Activated CD8-positive, alpha-beta memory T cell treated with anti-CD3 and anti-CD28 coated beads, Interleukin-2, amount 50 U/mL, for 4 hours (primary cell): ENCODE measurements at places on chromosomes 4 and X.

DNA sequence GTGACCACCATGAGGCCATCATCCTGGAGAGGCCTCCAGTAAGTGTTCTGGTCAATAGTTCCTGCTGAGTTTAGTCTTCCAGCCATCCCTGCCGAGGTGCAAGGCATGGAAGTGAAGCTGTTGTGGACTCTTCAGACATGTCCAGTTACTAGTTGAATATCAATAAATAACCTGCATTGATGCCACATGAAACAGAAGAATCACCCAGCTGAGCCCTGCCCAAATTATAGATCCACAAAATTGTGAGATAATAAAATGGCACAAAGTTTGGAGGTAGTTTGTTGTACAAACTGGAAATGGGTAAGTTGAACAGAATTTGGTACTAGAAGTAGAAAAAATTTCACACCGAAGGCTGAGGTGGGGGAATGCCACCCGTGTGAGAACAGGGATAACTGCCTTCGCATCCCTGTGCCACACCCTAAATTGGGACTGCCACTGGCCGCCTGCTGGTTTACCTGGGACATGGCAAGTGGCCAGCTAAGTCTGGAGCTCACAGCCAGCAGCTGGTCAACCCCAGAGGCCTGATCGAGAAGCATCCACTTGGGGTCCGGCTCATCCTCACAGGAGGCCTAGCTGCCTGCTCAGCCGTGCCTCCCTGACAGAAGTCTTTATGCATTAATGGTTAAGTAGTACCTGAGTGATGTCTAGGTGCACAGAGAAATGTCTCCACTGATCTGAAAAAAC is 184.5 kb downstream of the SPRY1 start:
- DNase-seq: no peak

DNA sequence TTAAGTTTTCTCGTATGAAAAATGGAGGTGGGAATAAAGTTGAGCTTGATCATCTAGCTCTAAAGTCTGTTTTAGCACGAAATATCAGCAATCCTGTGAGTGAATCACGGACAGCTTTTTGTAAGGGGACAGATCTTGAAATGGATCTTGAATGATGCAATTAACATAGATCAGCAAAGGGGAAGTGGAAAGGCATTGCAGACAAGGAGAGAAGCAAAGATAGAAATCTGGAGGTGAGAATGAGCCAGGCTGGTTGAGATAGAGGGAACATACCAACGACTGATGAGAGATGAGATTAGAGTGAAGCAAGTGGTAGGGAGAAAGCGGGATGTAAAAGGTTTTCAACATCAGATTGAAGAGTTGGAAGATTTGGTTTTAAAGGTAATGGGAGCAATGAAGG is 4.6 kb upstream of the DGKK start:
- no peak for DNase-seq

DNA sequence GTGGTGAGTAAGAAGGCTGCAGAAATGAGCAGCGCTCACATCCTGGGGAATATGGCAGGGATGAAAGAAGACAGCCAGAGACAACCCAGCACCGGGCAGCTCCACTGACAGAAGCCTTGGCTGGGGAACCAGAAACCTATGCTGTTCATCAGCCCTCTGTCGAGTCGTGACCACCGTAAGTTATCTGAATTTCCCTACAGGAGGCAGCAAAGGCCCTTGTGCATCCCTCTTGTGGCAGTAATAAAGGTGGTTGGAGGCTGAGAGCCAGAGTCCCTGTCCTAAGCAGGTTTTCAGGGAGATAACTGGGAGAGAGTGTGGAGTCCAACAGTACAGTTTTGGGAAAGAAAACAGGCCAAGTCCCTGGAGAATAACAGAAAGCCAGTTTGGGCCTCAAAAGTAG is 194.0 kb upstream of the BOD1L1 start:
- DNase-seq: no peak

GRCh38 chr4:84847978-84848377 is 118.5 kb downstream of the WDFY3 start:
- no peak for DNase-seq

GRCh38 chr4:40710484-40711254 is 39.1 kb upstream of the NSUN7 start:
- no peak for DNase-seq

DNA sequence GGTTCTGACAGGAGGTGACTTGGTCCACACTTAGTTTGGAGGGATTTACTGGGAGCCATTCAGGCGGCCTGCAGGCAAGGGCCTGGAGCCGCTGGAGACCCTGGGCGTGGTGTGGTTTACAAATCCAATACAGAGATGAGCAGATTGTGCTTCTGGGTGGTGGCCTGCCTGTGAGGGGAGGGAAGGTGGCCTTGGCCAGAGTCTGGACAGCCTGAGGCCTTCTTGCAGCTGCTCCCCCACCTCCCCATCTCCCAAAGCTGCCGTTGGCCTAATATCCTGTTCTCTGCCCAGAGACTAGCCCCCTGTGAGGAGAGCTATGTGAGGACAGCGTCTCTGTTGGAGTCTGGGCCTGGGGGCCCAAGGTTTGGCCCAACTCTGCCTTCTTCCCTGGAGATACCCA is 163.9 kb upstream of the MAMLD1 start:
- no peak for DNase-seq

- no peak for DNase-seq
These were observed 23.2 kb upstream of the HOPX start for GRCh38 chr4:56704089-56704871.

DNA sequence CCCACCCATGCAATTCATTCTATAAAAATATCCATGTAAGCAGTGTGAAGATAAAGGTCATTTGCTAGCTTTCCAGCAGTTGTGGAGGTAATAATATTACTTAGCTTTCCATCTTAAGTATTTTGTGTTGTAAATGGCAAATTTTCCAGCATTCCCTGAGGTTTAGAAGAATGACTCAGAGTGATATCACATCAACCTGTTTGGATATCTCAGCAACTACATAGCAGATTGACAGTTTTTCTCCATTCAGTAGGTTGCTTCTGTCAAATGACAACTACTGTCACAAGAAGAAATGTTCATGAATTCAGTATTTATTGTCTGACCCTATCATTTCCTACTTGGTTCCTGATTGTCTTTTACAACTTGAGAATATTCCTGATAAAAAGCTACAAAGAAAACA is 434.9 kb upstream of the GALNTL6 start:
- DNase-seq: no peak

DNA sequence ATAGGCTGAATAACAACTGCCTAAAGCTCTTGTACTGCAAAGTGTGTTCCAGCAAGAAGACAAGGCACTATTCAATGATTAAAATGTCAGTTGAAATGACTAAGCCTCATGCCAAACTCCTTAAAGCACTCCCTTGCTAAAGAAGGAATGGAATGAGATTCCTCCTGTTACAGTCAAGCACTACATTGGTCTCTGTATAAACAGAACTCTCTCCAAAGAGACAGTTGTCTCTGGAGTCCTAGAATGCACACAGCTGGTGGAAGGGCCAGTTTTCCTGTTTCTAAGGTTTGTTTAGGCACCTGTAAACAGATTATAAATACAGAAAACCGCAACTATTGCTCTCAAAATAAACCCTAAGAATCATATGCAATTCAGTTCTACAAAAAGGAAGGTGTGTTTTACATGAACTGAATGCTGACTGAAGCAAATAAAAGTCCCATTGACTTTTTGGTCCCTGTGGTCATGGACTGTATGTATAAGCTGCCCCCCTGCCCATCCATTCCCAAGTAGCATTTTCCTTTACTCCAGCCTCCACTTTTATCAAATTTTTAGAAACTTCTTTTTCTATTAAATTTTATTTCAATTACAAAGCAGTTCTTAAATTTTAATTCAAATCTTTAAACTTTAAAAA is 47.0 kb downstream of the FAT1 start:
- DNase-seq: no peak

GRCh38 chr4:170750519-170750918 is 660.8 kb upstream of the AADAT start:
- DNase-seq: no peak

GRCh38 chr4:152063621-152064240 is 302.9 kb upstream of the GATB start:
- DNase-seq: peak; percentile 20

DNA sequence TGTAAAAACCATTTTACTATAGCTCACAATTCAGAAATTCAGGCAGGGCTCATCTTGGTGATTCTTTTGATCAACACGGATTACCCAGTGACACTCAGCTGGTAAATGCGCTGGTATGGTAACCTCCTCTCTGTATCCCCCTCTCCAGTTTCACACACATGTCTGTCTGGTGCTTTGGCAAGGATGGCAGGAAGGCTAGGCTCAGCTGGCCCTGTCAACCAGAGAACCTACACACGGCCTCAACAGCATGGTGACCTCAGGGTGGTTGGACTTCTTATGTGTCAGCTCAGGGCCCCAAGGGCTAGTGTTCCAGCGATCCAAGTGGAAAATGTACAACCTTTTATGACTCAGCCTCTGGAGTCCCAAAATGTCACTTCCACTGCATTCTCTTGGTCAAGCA is 55.7 kb upstream of the EOLA2 start:
- DNase-seq: no peak

- no peak for DNase-seq
These were observed 1017.6 kb upstream of the HS3ST1 start for GRCh38 chr4:12446256-12446655.

DNA sequence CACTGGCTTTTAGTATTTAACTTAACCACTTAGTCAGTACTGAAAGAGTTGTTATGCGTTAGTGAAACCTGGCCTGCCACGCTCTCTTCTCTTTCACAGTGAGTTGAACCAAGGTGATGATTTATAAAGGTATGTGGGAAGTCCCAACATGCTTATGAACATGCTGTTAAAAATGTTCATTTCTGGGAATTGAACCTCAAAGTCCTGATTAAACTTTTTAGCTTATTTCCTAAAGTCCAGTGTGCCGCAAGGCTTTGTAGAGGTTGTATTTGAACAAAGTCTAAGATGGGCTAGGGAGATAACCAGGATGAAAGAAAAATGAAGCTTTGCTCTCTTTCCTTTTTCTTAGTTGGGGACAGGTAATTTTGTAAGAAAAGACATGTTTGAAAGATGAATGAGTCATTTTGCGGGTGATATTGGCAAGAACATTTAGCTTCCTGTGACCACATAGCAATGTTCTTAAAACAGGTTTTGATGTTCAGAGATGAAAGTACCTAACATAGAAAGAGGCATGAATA is 270.3 kb downstream of the DTHD1 start:
- DNase-seq: no peak

- DNase-seq: no peak
These were observed 35.7 kb downstream of the AFAP1 start for GRCh38 chr4:7903791-7904516.

GRCh38 chr4:6688879-6689505 is 4.7 kb upstream of the S100P start:
- DNase-seq: peak; percentile 74

DNA sequence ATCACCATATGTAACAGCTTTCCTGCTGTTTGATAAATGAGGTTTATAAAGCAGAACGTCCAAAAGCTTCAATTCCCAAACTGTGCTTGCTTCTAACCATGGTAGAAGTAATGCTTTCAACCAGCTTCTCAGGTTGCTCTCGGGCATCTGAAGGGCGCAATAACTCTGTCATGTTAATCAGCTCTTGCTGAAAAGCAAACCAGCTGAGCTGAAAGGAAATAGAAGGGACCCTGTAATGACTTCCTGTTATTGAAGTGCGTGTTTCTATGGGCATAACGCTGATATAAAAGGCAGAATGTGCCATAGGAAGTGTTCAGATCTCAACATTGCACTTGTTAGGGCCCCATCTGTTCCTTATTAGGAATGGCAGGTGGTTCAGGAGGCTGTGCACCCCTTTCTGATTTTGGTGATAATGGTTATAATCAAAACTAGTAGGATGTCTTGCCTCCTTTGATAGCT is 21.2 kb downstream of the HERC3 start:
- no peak for DNase-seq

GRCh38 chr4:152011469-152011868 is 250.7 kb upstream of the GATB start:
- no peak for DNase-seq

DNA sequence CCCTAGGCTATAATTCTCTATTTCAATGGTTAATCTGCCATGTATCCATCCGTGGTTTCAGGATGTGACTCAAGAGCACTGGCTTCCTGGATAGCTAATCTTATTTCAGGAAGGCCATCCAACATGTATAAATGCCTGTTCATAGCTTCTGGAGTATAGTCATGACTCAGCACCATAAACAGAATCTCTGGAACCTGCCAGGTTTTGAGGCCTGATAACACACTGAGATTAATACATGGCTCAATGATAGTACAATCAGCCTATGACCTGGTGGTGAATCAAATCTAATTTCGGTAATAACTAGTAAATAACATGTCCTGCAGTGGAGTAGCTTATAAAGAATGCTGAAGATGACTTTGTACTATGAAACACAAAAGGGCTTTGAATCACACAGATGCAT is 5.7 kb upstream of the IL13RA2 start:
- no peak for DNase-seq

GRCh38 chr4:158315706-158316105 is 105.4 kb downstream of the TMEM144 start:
- DNase-seq: no peak

- DNase-seq: peak; percentile 80
These were observed 28.7 kb downstream of the CLDN34 start for GRCh38 chrX:9995855-9996339.

DNA sequence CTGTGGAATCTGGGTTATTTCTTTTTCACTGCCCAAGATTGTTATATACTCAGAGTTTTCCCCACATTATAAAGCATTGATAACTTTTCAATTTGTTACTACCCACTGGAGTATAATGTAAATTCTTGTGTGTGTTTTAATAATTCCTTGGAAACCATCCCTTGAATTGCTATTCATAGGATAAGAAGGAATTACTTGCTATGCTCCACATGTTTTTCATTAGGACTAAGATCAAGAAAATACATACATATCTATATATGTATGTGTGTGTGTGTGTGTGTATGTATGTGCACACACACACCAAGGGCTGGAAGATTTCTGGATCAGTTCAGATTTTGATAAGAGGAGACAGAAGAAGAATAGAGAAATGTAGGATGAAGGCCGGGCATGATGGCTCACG is 206.4 kb upstream of the JADE1 start:
- no peak for DNase-seq

- DNase-seq: no peak
These were observed 100.4 kb downstream of the MAMLD1 start for GRCh38 chrX:150463566-150463965.

DNA sequence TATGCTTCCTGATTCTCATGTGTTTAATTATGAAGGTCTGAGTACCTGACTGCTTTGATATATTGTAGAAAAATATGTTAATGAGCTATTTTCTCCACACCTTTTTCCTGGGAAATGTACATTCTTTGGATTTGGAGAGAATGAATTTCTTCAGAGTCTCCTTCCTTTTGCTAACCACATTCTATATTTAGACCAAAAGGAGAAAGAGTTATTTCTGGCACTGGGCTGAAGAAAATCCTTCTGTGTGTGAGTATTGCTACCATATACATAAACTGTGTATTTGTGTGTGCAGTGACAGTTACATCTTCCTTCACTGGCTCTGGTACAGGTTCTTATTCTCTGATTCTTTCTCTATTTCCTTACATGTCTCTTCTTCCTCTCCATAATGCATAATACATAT is 44.5 kb upstream of the PGRMC2 start:
- no peak for DNase-seq

DNA sequence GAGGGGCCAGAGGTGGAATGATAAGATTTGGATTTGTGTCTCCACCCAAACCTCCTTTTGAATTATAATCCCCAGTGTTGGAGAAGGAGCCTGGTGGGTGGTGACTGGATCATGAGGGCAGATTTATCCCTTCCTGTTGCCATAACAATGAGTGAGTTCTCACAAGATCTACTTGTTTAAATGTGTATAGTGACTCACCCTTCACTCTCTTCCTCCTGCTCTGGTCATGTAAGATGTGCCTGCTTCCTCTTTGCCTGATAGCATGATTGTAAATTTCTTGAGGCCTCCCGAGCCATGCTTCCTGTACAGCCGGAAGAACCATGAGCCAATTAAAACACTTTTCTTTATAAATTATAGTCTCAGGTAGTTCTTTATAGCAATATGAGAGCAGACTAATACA is 348.6 kb downstream of the AR start:
- DNase-seq: no peak
